Activated T-cell treated with anti-CD3 and anti-CD28 coated beads for 24 hours (primary cell): ENCODE measurements at places on chromosomes 11 and 22.

- DNase-seq = no peak
Observed at GRCh38 chr11:3959903-3960265, 104.4 kb downstream of the STIM1 start.

- DNase-seq = no peak
Observed at GRCh38 chr11:47504910-47505309, 48.0 kb downstream of the CELF1 start.

DNA sequence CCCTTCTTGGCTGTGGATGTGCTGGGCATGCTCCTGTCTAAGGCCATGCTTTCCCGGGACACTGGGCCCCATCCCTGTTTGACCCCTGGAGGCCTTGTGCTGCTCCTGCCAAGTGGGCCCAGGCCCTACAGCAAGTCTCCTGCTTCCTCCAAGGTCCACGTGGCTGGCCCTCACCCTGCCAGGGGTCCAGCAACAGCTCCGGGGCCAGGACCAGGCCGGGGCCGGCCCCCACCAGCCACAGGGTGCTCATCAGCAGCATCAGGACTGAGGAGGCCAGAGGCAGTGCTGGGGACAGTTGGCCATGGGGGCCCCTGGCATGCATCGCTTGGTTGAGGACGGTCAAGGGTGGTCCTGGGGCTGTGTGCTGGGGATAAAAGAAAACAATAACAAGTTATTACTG is 2.5 kb downstream of the RHBDD3 start:
- no peak for DNase-seq

- peak; percentile 14 for DNase-seq
Observed at GRCh38 chr11:62974848-62975522, 9.8 kb downstream of the SLC22A6 start.

GRCh38 chr11:102829316-102830000 is 14.0 kb downstream of the MMP3 start:
- DNase-seq = no peak
